ENCODE measurements at places on chromosomes 13 and 19.

- DNase-seq = peak; percentile 5
Observed at GRCh38 chr13:86572115-86572514, 772.9 kb upstream of the SLITRK6 start.

- no peak for DNase-seq
Observed at GRCh38 chr19:38455031-38455430, 21.5 kb downstream of the RYR1 start.

- peak; percentile 36 for DNase-seq
Observed at GRCh38 chr13:39765801-39766463, 110.5 kb downstream of the COG6 start.

- no peak for DNase-seq
Observed at GRCh38 chr19:3389876-3390371, 23.5 kb downstream of the NFIC start.

- no peak for DNase-seq
Observed at GRCh38 chr19:48638831-48639381, 1.7 kb upstream of the DBP start.

- peak; percentile 91 for DNase-seq
Observed at GRCh38 chr19:4066682-4067395, at the start of gene ZBTB7A. Gene ZBTB7A, minus strand, starts transcription at chr19:4066899. Its CDS starts 11,667 bp downstream, at chr19:4055232.

DNA sequence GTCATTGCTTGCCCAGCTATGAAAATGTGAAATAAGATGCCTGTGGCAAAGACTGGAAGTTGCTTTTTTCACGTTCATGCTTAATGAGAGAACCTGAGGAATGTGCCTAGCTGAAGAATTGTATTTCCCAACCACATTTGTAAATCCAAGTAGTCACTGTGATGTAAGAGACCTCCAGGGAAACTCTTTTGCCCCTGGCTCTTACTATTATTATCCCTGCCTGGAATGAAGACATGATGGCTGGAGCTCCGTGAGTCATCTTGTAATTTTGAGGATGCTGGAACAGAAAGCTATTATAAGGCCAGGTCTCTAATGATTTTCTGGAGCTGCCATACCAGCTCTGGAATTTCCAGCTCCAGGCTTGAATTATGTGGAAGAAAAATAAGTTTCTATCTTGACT lies 894.3 kb downstream of the DIAPH3 start:
- DNase-seq = no peak

All from SW480 (cell line).